ENCODE measurements at places on chromosomes 12 and 14.

DNA sequence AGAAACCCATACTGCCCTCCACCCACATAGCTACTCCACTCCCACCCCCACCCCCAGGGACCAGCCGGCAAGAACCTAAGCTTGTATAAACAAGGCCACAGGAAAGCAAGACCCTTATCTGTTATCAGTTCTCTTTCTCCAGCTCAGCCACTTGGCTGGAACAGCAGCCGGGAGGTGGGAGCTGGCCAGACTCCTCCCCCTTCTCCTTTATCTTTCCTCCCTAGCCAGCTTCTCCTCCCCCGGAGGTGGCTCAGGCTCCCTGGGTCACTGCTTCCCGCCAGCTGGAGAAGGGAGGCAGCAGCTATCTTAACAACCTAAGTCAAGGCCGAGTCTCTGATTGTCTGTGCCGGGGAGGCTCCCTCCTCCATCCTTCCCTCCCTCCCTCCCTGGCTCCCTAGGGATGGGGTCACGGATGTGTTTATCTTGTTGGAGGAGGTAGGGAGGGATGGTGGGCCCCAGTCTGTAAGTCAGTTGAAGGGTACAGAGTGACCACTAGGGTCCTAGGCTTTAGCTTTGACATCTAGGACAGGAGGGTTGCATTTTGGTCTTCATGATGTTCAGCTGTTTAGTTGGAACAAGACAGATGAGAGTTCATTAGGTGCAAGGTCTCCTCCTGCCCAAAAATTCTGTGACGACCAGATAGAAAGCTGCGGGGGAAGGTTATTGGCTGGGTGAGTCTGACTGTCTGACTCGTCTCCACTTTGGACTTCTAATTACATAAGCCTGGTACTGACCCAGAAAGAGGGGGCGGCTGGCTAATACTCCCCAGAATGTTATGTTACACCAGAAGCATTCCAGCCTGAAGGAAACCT is 29.7 kb downstream of the ZFP36L1 start:
- DNase-seq, result no peak

DNA sequence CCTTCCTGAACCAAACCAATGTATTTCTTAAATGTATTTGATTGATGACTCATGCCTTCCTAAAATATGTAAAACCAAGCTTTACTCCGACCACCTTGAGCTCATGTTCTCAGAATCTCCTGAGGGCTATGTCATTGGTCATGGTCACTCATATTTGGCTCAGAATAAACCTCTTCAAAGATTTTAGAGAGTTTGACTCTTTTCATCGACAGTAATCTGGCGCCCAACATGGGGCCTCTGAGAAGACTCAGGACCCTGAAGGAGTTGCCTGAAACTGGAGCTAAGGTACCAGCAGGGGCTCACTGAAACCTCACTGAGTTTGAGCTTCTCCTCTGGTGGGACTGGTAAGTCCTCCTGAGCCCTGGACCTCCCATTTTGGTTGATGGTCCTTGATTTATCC is 17.2 kb upstream of the PSMC1 start:
- DNase-seq, result no peak

GRCh38 chr14:27315947-27316346 is 718.1 kb upstream of the NOVA1 start:
- no peak for DNase-seq

DNA sequence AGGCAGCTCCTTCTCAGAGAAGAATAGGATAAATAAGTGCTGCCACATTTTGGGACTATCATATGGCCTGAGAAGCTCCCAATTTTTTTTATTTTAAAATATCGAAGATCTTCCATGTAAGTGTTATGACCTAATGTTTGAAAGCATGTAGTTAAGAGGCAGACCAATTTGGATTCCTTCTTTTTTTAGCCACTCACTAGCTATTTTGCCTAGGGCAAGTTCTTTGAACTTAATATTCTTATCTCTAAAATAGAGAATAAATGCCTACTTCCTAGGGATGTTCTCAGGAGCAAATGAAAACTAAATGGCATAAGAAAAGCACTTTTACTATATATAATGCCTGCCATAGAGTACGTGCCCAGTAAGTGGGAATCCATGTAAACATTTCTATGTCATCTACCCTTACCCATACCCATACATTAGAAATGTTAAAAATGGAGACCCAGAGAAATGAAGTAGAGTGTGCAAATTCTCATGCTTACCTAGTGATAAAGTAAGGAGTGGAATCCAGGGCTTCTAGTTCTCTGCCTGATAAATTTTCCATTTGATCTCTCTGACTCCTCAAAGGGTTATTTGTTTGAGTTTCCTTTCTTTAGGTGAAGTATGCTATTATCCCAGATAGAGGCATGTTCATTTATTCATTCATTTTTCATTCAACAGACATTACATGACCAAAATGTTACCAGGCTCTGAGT is 148.3 kb downstream of the TGFB3 start:
- DNase-seq, result no peak

DNA sequence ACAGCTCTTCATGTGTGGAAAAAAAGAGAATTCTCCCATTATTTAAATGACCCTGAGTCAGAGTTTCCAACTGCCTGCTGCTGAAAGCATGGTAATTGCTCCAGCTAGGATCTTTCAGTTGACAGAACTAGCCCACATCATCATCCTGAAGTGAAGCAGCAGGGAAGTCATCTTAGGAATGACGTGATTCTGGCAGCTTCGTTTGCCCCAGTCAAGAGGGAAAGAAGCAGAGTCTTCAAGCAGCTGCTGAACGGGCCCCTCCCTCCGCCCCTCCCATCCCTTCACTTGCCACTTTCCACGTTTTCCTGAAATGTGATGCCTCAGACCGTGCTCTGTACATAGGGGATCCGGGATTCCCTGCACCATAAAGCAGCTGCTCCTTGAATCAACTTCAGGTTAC is 455.0 kb upstream of the TMEM132C start:
- no peak for DNase-seq

DNA sequence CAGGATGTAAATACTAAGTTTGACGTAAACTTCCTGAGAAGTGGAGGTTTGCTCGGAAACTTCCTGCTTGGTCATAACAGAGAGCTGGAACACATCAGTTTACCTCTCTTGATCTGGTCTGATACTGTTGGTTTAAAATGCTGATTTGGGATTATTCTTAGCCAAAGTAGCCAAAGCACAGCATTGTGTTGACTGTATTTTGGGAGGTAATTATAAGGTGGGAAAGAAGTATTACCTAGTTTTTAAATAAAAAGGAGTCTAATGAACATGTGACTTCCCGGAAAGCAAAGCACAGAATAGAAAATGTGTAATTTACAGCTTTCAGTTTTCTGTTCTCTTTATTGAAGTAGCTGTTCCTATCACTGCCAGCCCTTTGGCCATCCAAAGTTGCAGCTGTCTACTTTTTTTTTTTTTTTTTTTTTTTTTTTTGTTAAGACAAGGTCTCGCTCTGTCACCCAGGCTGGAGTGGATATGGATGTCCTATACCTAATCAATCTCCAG is 52.2 kb upstream of the SRP54 start:
- no peak for DNase-seq

- no peak for DNase-seq
Measured at GRCh38 chr12:113250045-113250444, 28.8 kb downstream of the TPCN1 start.

DNA sequence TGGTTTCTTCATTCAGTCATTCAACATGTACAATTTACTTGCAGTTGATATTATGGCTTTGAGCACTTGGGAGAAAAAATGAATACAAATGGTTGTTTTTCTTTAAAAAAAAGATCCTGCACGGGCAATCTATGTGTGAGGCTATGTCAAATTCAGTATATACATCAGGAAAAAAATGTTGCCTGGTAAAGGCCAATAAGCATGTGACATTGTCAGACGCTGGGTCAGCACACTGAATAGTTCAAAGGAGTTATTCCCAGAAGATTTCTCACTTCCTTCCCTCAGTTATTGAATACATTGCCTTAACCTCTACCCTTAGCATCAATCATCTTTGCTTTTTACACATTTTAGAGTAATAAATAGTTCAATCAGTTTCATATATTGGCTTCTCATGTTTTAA is 319.2 kb downstream of the NUAK1 start:
- no peak for DNase-seq

DNA sequence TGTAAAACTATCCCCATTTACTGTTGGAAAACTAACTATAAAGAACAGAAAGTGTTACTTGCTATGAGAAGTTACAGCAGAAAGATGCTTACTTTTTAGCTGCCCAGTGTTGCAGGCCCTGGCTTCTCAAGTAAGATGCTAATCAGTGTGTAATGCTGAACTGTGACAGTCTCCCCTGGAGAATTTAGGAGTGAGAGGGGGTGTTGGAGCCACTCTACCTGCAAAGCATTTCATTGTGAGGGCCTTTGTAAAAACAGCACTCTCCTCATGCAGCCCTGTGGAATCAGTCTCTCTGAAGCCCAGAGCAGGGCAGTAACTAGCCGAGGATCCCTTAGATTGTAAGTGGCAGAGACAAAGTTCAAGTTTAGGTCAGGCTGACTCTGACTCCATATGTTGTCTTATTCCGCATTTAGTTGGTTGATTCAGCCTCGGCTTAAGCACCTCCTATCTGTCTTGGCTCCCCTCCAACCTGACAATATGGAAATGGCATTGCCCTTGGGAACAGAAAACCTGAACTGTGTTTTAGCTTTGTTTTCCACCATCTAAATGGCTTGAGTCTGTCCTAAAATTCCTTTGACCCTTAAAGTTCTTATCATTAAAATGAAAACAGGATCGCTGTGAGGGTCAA is 141.3 kb downstream of the PRKCH start:
- no peak for DNase-seq

DNA sequence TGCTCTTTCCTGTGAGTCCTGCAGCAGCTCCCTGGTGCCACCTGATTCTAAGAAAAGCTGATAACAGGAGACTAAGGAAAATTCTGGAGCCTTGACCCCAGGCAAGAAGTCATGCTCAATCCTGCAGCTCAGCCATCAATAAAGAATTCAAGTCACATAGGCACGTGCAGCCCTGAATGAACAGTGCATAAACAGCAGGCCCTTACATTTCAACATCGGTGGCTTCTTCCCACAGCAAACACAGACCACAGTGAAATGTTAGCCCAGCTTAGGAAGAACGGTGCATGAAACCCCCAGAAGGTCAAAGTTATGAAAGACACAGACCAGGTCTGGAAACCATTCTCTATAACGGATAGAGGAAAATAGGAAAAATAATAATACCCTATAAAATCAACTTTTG is 10.5 kb downstream of the CINP start:
- DNase-seq, result no peak

- no peak for DNase-seq
Measured at GRCh38 chr12:127241072-127241817, 1025.7 kb upstream of the TMEM132C start.

DNA sequence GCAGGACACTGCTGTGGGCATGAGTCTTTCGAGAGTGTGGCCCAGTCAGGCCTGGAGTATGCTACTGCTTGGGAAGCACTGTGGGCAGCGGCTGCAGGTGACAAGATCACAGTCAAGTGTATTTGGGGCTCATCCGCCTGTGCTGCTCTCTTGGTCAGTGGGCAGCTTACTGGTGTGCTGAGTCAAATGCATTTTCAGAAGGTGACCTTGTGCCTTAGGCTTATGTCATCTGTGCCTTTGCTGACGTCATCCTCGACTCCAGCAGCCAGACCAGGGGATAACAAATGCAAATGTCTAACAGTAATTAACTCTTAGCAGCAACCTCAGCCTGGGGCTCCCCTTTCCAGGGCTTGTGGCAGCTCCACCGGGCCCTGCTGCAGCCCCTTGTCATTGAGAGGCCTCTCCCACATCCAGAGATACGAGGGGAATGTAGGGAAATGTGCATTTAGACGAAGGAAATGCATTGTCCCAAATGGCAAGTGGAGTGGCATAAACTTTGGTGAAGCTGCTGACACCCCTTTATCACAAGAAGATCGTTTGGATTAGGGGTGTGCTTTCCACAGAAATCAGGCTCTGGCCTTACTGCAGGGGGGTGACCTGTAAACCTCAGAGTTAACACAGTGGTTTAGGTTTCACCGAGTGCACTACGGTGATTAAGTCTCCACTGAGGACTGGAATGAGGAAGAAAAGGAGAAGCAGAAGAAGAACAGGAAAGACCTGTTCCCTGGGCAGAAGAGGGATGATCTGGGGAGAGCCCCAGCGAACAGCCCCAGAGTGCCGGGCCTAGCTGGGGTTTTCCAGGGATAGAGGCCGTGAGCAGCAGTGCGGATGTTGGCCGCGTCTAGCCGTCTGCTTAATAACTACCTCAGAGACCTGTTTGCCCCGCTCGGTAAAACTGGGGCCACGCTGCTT is 39.7 kb downstream of the PSMA6 start:
- no peak for DNase-seq

- DNase-seq, result no peak
Measured at GRCh38 chr12:81815611-81816010, 56.5 kb upstream of the PPFIA2 start.

DNA sequence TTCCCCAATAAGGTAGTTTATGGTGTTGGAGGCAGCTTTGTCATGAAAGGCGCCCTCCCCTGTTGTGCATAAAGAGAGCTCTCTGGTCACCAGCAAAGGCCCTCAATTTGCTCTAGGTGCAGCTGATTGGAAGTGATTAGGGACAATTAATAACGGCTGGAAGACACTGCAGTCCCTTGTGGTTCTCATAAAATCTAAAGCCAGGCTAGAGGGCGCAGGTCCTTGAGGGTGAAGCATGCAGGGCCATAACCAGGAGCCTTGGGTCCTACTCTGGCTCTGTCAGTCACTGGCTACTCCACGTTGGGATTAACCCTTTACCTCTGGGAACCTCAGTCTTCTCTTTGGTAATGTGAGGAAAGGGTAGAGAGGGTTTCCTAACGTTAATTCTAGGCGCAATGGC is 1.9 kb downstream of the DAAM1 start:
- DNase-seq, result no peak

DNA sequence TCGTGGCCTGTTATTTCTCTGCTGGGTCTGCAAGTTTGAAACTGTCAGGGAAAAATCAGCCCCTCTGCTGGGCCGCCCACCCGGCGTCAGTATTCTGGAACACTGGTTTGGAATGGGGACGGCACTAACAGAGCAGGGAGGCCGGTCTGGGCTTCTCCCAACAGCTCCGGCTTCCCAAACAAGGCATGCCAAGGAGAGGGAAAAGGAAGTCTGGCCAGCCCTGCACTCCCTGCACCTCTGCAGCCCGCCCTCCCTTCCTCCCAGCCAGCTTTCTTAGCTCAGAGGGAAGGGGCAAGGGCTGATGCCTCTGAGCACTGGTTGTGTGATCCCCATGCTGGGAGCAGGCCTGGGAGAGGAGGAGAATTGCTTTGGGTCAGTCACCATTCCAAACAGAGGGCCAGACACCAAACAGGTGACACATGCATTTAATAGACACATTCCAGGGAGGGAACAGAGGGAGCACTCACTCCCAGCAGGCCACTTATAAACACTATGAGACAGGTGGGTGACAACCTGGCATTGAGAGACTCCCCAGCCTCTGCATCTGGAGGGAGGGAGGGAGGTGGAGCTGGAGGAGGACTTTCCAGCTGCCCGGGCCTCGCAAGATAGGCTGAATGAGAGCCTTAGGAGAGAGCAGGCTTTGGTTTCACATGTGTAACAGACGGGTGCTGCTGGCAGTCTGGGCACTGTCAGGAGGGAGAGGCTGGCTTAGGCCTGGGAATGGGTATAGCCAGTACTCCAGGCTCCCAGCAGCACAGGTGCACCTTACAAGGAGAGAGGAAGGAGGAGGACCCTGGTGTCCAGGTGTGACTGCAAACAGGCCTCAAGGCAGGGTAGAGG is 10.3 kb downstream of the KRT75 start:
- DNase-seq, result no peak
